ENCODE measurements at places on chromosomes 5 and 9. TPM values are rescaled to one million over a fixed set of nuclear protein-coding genes. Genes with fewer than 3 reads are reported as not detected.

Gene OLFML2A
- 15.5 TPM for total RNA-seq

Gene DDX4
- not detected for total RNA-seq

Gene UGT3A2
- total RNA-seq = not detected

Gene CD72
- 0.46 TPM for total RNA-seq

Gene SPEF2
- total RNA-seq = 1.3 TPM

Gene SET
- total RNA-seq = 101 TPM

DNA sequence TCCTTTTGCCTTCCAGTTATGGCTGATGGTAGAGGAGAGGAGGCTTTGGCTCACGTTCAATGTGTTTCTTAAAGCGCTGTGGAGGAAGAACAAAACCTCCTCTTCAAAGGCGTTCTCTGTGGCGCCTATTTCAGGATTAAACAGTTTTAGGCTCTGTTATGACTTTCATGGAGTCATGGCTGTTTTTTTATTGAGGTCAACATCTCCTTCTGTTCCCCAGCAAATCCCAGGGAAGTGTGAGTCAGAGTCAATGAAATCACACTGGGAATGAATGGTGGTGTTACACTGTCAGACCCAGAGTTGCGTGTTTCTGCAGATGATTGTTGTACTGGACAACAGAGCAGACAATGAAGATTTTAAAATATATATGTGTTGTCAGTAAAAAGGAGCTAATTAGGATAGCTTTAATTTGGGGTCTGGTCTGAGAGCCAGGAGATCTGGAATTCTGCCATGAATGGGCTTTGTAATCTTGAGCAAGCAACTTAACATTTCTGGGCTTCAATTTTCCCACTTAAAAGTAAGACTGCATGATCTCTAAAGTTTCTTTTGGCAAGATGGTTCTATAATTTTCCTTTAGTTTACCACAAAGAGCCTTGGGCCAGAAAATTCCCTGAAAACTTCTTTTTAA lies 240.7 kb downstream of the CSNK1G3 start:
- H3K27me3 ChIP-seq = no peaks in the 10 kb centered on the region
- DNase-seq = no peak
- H3K4me3 ChIP-seq = no peak overlapping the region
- no peaks in the 10 kb centered on the region for H3K36me3 ChIP-seq
- peaks cover 28% of the 10 kb centered on the region for H3K4me1 ChIP-seq
- peak overlapping the region; percentile 64 for H3K27ac ChIP-seq

- no peaks in the 10 kb centered on the region for H3K36me3 ChIP-seq
- H3K27ac ChIP-seq = no peak overlapping the region
- DNase-seq = no peak
- no peak overlapping the region for H3K4me3 ChIP-seq
- H3K4me1 ChIP-seq = no peaks in the 10 kb centered on the region
Measured at GRCh38 chr5:104800440-104801048, 1238.0 kb upstream of the NUDT12 start.

DNA sequence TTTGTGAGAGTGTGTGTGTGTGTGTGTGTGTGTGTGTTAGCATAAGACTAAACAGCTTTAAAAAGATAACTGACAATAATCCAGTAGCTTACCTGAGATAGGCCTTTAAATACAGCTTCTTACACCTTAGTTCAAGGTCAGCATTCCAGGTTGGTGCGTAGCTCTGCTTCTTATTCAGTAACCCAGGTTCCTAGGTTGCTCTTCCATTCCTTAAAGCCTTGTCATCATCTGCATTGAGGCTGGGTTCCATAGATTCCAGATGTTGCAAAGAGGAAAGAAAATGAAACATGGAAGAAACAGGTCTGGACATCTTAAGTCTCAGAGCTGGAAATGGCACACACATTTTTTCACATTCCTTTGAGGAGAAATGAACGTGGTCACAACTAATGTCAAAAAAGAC lies 53.9 kb upstream of the CAMK4 start:
- H3K27me3 ChIP-seq = no peaks in the 10 kb centered on the region
- H3K4me3 ChIP-seq = no peak overlapping the region
- no peak for DNase-seq
- H3K27ac ChIP-seq = no peak overlapping the region
- no peaks in the 10 kb centered on the region for H3K36me3 ChIP-seq
- H3K4me1 ChIP-seq = no peaks in the 10 kb centered on the region

DNA sequence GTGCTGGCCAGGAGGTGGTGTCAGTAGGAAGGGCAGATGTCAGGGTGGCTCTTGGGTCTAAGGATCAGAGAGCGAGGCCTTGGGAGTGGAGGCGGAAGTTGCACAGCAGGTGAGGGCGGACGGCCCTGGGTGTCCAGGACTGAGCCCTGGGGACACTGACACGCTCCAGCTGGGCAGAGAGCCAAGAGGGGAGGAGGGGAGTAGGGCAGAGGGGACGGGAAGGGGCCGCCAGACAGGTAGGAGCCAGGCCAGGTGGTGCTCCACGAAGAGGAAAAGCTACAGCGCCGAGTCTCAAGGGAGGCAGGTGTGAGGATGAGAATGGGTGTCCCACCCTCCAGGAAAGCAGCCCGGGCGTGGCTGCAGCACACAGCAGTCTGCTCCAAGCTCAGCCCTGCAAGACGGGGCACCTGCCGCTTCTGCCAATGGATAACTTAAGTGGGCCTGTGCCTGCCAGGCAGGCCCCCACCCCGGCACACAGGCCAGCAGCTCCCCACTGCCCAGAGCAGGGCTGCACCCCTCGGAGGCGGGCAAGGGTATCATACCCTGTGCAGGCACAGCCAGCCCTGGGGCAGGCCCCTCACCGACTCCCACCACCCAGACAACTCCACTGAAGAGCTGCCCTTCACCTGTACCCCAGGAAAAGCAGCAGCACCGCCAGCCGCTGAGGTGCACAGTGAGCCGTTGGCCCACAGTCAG lies 4.9 kb downstream of the TPRN start:
- DNase-seq = no peak
- H3K36me3 ChIP-seq = peaks cover under 1% of the 10 kb centered on the region
- no peaks in the 10 kb centered on the region for H3K27me3 ChIP-seq
- no peak overlapping the region for H3K27ac ChIP-seq
- peaks cover 28% of the 10 kb centered on the region for H3K4me1 ChIP-seq

- H3K36me3 ChIP-seq = no peaks in the 10 kb centered on the region
- H3K4me3 ChIP-seq = no peak overlapping the region
- H3K27ac ChIP-seq = no peak overlapping the region
Measured at GRCh38 chr5:37631939-37632338, 207.9 kb downstream of the GDNF start.

GRCh38 chr5:134043793-134044792 lies 39.3 kb upstream of the VDAC1 start:
- no peaks in the 10 kb centered on the region for H3K4me1 ChIP-seq
- no peaks in the 10 kb centered on the region for H3K36me3 ChIP-seq
- no peaks in the 10 kb centered on the region for H3K27me3 ChIP-seq
- DNase-seq = no peak
- H3K4me3 ChIP-seq = no peak overlapping the region

GRCh38 chr5:175447571-175447970 lies 3.6 kb upstream of the DRD1 start:
- H3K27ac ChIP-seq = no peak overlapping the region
- no peak for DNase-seq
- H3K27me3 ChIP-seq = peaks cover 22% of the 10 kb centered on the region
- H3K4me3 ChIP-seq = no peak overlapping the region

- H3K27ac ChIP-seq = no peak overlapping the region
- no peak overlapping the region for H3K4me3 ChIP-seq
- H3K4me1 ChIP-seq = no peaks in the 10 kb centered on the region
Measured at GRCh38 chr5:59522201-59522831, 371.2 kb downstream of the PDE4D start.

DNA sequence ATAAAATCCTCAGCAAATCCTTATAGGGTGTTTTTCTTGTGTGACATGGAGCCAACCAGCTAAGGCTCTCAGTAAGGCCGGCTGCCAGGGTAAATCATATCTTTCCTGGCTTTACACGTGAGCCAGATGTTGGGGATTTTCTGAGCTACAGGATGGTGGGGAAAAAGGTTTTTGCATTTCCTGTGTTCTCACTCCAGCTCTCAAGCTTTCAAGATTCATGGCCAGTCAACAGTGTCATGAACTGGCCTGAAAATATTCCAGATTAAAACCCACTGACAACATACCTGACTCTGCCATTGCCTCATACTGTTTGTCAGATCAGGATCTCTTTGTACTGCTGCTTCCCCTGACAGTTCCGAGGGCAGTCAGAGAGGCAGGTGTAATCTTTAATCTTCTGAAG lies 306.9 kb downstream of the GLIS3 start:
- H3K27ac ChIP-seq = no peak overlapping the region
- H3K36me3 ChIP-seq = no peaks in the 10 kb centered on the region
- H3K4me3 ChIP-seq = no peak overlapping the region
- DNase-seq = no peak
- H3K4me1 ChIP-seq = no peaks in the 10 kb centered on the region

- peaks cover 4% of the 10 kb centered on the region for H3K4me1 ChIP-seq
- DNase-seq = no peak
- no peak overlapping the region for H3K4me3 ChIP-seq
- H3K27ac ChIP-seq = no peak overlapping the region
Measured at GRCh38 chr5:122498163-122498562, 186.1 kb downstream of the SNCAIP start.
